Nasal cavity respiratory epithelium epithelial cell of viscerocranial mucosa (primary cell): ENCODE measurements at places on chromosomes 2 and 18. TPM values are rescaled to one million over a fixed set of nuclear protein-coding genes. Genes with fewer than 3 reads are reported as not detected.

ZBTB7C gene
- 0.34 and 7.0 TPM in 2 replicates for total RNA-seq

CLHC1 gene
- 9.6 and 20.1 TPM in 2 replicates for total RNA-seq

LRATD1 gene
- total RNA-seq, result 25.7 and 27.0 TPM in 2 replicates

PKDCC gene
- total RNA-seq, result 0.28 and 0.34 TPM in 2 replicates

MEP1B gene
- total RNA-seq, result under 0.01 TPM in 1 of 2 replicates, not detected in the other

LOXHD1 gene
- under 0.01 TPM in 1 of 2 replicates, not detected in the other for total RNA-seq

RAB6D gene
- total RNA-seq, result under 0.01 and 0.07 TPM in 2 replicates
